ENCODE measurements at places on chromosomes 7 and 10.

DNA sequence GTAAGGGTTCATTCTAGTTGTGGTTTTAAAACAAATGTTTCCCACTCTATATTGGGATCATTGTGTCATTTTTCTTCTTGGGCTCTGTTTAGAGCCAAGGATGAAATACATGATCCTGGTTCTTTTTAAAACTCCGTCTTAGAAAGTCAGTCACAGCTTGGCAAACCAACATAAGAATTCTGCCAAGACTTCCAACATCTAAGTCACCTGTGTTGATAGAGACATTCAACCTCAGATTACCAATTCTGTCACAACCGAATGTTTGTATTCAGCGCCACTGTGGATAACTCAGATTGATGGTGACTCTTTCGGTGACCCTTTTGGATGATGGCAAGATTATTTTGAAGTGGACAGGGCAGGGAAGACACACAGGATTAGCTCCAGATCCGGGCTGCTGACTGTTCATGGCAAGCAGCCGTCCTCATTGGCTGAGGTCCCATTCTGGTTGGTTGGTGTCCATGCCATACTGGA lies 255.4 kb downstream of the ARHGAP21 start:
- peak overlapping the region; percentile 30 for H3K27ac ChIP-seq
- H3K27me3 ChIP-seq: no peaks in the 10 kb centered on the region
- DNase-seq: no peak
- peaks cover 13% of the 10 kb centered on the region for H3K4me1 ChIP-seq
- H3K36me3 ChIP-seq: peaks cover 2% of the 10 kb centered on the region

- H3K27me3 ChIP-seq: no peaks in the 10 kb centered on the region
- peaks cover 38% of the 10 kb centered on the region for H3K36me3 ChIP-seq
- H3K4me3 ChIP-seq: no peak overlapping the region
These were observed 82.2 kb downstream of the DNAJB6 start for GRCh38 chr7:157419035-157419293.

- DNase-seq: peak; percentile 86
- H3K27me3 ChIP-seq: no peaks in the 10 kb centered on the region
These were observed at the start of gene CCDC136 for GRCh38 chr7:128791121-128791971. CCDC136 (plus strand) TSS chr7:128791968; CDS start chr7:128792412, 444 bp downstream.

- H3K4me1 ChIP-seq: no peaks in the 10 kb centered on the region
- H3K36me3 ChIP-seq: peaks cover 28% of the 10 kb centered on the region
- no peak overlapping the region for H3K4me3 ChIP-seq
These were observed 290.3 kb downstream of the TNS3 start for GRCh38 chr7:47291461-47292081.

GRCh38 chr7:41858201-41858600 lies 155.3 kb upstream of the INHBA start:
- H3K4me3 ChIP-seq: no peak overlapping the region
- H3K36me3 ChIP-seq: no peaks in the 10 kb centered on the region
- H3K27ac ChIP-seq: no peak overlapping the region
- H3K4me1 ChIP-seq: no peaks in the 10 kb centered on the region
- no peak for DNase-seq

DNA sequence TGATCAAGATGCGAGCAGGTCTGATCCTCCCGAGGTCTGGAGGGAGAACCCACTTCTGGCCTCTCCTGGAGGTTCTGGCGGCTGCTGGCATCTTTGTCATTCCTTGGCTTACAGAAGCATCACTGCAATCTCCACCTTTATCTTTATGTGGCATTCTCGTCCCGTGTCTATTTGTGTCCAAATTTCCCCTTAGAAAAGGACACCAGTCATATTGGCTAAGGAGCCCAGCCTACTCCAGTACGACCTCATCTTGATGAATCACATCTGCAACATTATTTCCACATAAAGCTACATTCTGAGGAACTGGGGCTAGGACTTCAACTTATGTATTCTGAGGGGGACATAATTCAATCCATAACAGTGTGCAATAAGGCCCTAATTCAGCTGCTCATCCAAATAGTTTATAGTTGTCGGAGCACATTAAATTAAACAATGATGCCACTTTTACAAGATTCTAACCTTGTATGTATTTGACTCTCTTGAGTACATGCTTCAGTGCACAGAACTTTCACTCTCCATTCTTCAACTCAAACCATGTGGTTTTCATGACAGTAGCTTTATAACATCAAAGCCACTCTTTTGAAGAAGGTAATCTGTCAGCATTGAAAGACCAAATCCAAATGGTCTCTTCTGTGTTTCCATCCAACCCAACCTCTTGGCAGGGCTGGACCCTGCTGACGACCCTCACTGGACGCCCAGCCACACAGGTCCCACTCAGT lies 86.2 kb upstream of the DDC start:
- DNase-seq: no peak
- H3K4me1 ChIP-seq: peaks cover 34% of the 10 kb centered on the region
- H3K36me3 ChIP-seq: no peaks in the 10 kb centered on the region
- H3K4me3 ChIP-seq: no peak overlapping the region
- no peaks in the 10 kb centered on the region for H3K27me3 ChIP-seq

DNA sequence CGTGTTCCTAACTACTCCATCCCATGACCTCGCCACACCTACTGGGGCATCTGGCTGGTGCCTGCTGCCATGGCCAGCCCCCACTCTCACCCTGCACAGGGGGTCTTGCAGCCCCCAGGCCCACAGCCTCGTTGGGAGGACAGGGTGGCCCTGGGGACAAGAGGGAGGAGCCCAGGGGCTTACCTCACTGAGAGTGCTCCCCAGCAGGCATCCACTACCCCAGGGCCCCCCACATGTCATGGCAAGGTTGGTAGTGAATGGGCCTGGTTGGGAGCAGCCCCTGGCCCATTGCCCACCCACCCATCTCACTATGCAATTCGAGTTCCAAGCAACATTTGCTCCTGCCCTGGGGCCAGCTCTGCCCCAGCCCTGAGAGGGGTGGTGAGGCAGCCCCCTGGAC lies 24.0 kb upstream of the AMZ1 start:
- H3K36me3 ChIP-seq: peaks cover 34% of the 10 kb centered on the region
- H3K27me3 ChIP-seq: no peaks in the 10 kb centered on the region
- H3K4me1 ChIP-seq: no peaks in the 10 kb centered on the region
- no peak overlapping the region for H3K27ac ChIP-seq
- H3K4me3 ChIP-seq: no peak overlapping the region

- no peak overlapping the region for H3K4me3 ChIP-seq
- no peaks in the 10 kb centered on the region for H3K27me3 ChIP-seq
- DNase-seq: no peak
- no peak overlapping the region for H3K27ac ChIP-seq
- no peaks in the 10 kb centered on the region for H3K36me3 ChIP-seq
These were observed 15.2 kb upstream of the FRMPD2 start for GRCh38 chr10:48289501-48290238.

GRCh38 chr7:95569720-95570119 lies 26.6 kb downstream of the PDK4 start:
- H3K27me3 ChIP-seq: no peaks in the 10 kb centered on the region
- H3K27ac ChIP-seq: no peak overlapping the region
- H3K4me3 ChIP-seq: no peak overlapping the region
- no peaks in the 10 kb centered on the region for H3K36me3 ChIP-seq

DNA sequence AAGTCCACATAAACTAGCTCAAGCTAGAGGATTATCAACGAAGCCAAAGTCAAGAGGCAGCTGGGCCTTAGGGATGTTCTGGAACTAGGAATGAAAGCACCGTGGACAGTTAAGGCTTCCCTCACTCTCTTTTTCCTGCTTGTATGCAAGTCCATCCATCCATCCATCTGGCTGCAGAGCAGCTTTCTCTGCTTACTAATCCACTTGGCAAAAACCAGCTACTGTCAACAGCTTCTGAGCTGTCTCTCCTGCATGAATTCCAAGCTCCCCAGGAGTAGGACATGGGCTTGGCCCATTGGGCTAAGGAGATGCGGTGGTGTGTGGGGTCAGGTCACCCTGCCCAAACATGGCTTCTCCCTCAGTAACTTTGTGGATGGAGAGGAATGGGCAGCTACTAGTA lies 66.2 kb downstream of the NAMPT start:
- H3K27ac ChIP-seq: peak overlapping the region; percentile 78
- H3K4me3 ChIP-seq: no peak overlapping the region
- no peak for DNase-seq
- peaks cover 16% of the 10 kb centered on the region for H3K4me1 ChIP-seq
- H3K36me3 ChIP-seq: no peaks in the 10 kb centered on the region

DNA sequence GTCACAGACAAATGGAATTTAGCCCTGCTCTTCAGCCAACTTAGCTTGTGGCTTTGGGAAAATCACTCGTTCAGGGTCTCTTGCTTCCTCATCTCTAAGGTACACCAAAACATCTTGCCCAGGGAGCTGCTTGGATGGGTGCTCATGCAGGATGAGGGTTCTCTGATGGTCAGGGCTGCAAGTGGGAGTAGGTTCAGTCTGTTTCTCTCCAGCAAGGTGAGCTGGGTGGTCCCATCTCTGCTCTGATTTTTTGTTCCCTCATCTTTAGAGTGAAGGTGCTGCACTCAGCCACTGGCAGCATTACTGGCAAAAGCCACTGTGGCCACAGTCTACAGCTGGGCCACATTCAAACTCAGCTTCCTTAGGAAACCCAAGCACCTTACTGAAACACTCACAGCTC lies 149.9 kb upstream of the GPR26 start:
- H3K27me3 ChIP-seq: no peaks in the 10 kb centered on the region
- DNase-seq: no peak
- no peaks in the 10 kb centered on the region for H3K36me3 ChIP-seq
- no peaks in the 10 kb centered on the region for H3K4me1 ChIP-seq

GRCh38 chr7:14687777-14688176 lies 214.8 kb downstream of the DGKB start:
- DNase-seq: no peak
- no peaks in the 10 kb centered on the region for H3K36me3 ChIP-seq

DNA sequence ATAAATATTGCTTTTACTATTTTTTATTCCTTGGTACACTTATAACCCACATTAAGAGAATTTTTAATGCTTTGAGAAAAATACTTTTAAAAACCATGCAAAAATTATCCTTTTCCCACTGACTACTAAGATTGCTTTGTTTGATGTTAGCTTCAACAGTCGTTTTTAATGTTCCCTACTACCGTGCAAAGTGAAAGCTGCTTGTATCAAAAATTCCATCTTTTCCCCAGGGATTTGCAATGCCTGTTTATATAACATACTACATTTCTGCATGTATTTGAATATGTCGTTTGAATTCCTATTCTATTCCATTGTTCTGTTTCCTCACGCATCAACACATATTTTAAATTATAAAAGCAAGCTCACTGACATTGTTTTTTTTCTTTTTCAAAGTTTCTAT lies 54.4 kb downstream of the TFPI2 start:
- H3K36me3 ChIP-seq: no peaks in the 10 kb centered on the region
- no peak overlapping the region for H3K27ac ChIP-seq
- H3K27me3 ChIP-seq: no peaks in the 10 kb centered on the region
- peaks cover 18% of the 10 kb centered on the region for H3K4me1 ChIP-seq
- no peak for DNase-seq
